ENCODE measurements at places on chromosomes 4 and X.

DNA sequence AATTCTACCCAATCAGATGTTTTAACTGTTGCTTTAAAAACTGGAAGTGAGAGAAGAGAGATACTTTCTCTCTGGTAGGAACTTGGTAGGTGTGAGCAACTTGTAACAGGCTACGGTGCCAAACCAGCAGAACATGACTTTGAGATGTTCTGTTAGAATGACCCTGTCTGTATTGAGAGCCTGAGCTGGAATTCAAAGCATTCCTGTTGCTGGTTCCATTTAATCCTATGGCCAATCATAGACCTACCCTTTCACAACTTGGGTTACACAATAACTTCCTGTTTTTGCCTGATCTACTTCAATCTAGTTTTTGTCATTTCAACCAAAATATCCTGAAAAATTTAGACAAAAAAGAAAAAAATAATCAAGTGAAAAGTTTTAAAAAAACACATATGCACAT is 1.7 kb upstream of the PRRG1 start:
- peak; percentile 28 for DNase-seq

- DNase-seq = no peak
These were observed 109.3 kb downstream of the AFF2 start for GRCh38 chrX:148609515-148610327.

GRCh38 chr4:159003420-159004253 is 99.2 kb upstream of the RAPGEF2 start:
- DNase-seq = no peak

- DNase-seq = no peak
These were observed 35.2 kb downstream of the PDS5A start for GRCh38 chr4:39942507-39942906.

- DNase-seq = no peak
These were observed 1841.0 kb upstream of the PCDH7 start for GRCh38 chr4:28879178-28879577.

- peak; percentile 32 for DNase-seq
These were observed 142.4 kb upstream of the ANKRD50 start for GRCh38 chr4:124854968-124855367.

- DNase-seq = no peak
These were observed 13.3 kb upstream of the TEX13C start for GRCh38 chrX:125306335-125306866.

- DNase-seq = no peak
These were observed 321.2 kb upstream of the BMP3 start for GRCh38 chr4:80709082-80709869.

- DNase-seq = no peak
These were observed at the start of gene AP1AR for GRCh38 chr4:112231779-112232713. Gene AP1AR (plus strand): TSS chr4:112231787. CDS start chr4:112232092, 305 bp downstream.

DNA sequence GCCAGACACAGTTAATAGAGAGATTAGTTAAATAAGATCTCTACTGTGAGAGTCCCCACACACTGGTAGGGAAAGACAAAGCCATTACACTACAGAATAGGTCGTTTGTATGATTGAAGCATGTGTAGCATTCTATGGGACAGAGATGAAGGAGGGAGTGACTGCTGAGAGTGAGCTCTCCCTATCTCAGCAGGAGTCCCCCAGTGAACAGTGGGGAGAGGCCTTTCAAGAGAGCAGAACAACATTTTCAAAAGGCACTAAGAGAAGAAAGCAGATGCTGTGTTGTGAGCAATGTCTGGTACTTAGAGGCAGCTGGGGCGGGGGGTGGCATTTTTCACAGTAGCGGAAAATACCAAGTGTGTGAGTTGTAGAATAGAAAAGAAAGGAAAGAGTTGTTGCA is 413.6 kb downstream of the AFF2 start:
- DNase-seq = no peak

- DNase-seq = no peak
These were observed 123.6 kb upstream of the MID1 start for GRCh38 chrX:10744007-10744406.

- no peak for DNase-seq
These were observed 103.0 kb downstream of the PPP3CA start for GRCh38 chr4:101244349-101244748.

DNA sequence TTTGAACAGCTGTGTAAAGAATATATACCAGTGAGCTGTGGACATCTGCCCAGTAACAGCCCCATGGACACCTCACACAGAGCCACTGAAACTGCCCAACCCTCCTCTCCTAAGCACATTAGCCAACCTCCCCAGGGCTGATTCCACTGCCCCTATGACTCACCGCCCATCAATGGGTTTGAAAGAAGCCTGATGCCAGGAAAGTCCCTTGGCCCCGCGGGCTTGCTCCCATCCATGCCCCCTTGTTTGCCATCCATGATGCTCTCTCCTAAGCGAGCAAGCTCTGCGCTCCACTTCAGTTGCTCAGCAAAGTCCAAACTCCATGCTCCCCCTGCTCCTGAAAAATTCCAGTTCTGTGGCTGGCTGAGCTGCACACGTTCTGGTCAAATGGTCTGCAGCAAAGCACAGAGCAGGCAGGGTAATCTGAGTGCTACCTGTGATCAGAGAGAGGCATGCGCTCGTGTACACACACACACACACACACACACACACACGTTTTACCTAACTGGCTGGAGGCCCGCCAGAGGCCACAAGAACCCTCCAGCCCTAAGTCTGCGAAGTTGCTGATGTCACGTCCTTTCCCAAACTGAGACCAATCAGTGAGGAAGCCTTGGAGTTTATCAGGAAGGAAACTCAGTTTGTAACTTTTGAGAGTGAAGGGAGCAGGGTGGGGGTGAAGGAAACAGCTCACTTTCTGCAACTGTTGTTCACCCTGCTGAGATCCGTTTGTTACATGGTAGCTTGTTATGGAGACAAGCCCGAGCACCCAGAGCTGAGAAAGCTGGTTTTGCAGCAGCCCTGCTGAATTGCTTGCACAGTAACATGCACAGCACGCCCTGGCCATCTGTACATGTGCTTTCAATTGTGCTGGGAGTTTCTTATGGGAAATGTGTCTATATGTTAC is at the start of gene ASB9:
TSS of gene ASB9 (minus strand) at position 466 of the 904 bp plus-strand sequence. CDS start at position 257, 209 bp downstream.
- peak; percentile 10 for DNase-seq

- no peak for DNase-seq
These were observed 5.0 kb downstream of the FAM114A1 start for GRCh38 chr4:38872620-38873019.

DNA sequence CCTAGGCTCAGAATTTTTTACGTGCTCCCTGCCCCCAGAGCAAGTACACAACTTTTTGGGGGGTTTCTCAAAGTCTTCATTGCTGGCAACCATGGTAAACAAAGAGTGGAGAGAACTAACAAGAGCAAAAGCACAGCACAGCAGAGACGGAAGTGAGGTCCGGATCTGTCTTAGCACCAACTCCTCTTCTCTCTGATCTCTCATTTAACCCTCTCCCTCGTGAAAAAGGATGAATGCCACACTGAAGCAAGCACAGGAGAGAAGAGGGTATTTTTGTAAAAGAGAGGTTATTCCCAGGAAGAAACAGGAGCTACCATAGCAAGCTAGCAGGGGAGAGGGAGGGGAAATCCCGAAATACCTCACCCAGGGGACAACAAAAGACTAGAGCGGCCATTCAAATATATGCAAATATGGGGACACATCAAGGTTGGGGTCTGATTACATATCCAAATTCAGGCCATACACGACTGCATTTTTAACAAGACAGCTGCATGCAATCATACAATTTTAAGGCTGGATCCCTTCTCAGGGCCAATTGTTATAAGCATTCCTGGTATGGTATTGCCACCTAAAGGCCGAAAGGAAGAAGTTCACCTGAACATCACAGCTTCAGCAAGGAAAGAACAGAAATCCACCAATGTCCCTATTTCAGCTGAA is 46.6 kb downstream of the CD40LG start:
- DNase-seq = peak; percentile 28

DNA sequence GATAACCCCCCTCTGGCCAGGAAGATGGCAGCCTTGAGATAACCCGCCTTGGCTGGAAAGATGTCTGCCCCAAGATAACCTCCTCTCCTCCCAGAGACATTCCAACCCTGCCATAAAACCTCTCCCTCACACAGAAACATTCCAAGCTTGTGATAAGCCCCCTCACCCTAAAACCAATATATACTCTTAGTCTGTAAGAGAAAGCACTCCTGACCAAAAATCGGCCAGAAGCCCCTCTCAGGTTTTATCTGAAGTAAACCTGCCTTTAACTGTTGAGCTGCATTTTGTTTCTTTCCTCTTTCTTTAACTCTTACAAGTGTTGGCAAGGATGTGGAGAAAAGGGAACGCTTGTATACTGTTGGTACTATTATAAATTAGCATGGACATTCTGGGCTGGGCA is 8.5 kb downstream of the ERCC6L start:
- DNase-seq = no peak

DNA sequence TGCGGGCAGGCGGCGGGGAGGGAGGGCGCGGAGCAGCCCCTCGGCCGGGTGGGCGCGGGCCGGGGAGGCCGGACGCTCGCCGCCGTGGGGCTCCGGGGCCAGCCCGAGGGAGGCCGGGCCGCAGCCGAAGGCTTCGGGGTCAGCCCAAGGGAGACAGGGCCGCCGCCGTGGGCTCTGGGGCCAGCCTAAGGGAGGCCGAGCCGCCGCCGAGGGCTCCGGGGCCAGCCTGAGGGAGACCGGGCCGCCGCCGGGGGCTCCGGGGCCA is 251 bp downstream of the KIAA0232 start:
- DNase-seq = no peak

DNA sequence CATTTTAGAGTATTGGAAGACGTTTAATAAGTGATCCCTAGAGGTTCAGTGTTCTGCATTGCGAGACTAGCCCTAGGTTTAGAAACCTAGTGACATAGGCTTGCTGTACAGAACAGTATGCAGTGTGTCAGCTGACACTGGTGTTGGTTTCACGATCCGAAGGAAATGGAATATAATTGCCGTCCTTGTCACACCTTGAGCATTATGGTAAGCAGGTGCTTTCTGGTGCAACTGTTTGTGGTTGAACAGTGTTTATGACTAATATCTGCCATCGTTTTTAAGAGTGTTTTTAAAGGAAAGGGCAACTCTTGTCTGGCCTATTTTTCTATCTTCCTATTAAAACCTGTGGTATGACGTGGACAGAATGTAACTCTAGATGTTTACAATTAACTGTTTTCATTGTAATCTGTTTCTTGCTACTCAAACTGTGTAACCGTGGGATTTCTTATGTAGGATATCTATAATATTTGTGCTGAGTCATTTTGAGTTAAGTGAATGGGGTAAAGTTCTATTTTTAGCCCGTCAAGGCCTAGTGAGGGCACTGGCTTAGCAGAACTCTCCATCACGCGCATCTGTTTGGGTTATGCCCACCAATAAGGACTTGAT is 53.8 kb upstream of the TBC1D14 start:
- peak; percentile 44 for DNase-seq

Measured in AG09309 (cell line).